ENCODE measurements at places on chromosomes 2 and 18. TPM values are rescaled to one million over a fixed set of nuclear protein-coding genes. Genes with fewer than 3 reads are reported as not detected.

- no peak for DNase-seq
Observed at GRCh38 chr2:197197895-197198311, 112.7 kb downstream of the ANKRD44 start.

DNA sequence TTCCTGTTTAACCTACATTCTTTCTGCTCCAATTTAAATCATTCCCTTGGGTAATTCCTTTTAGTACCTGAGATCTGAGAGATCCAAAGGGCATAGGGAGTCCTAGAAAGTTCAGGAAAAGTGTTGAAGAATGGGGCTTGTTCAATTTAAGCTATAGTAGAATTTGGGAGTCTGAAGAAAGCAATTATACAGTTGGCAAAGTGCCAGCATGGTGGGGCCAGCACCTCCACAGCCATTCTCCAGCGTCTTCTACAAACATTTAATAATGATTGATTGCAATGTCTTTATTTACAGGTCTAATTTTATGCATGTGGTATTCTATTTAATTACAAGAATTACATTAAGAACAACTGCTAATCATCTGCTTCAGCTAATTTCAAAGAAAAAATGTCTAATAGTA is 957.7 kb upstream of the GYPC start:
- no peak for DNase-seq

GRCh38 chr2:15688924-15689568 is 97.4 kb downstream of the DDX1 start:
- no peak for DNase-seq

DNA sequence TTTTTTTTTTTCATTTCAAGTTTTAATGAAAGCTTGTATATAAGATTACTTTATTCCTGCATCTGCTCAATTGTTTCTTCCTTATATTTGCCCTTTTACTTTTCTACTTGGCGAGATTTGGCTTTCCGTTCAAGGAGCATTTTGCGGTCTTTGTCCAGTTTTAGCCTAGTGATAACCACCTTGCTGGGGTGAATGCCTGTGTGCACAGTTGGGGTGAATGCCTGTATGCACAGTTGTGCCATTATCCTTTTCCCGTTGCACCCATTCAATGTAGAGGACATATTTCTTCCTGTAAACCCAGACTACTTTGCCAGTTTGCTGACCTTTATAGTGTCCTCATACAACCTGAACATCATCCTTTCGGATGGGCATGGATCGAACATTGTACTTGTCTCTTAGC is 12.0 kb downstream of the ZNF236 start:
- no peak for DNase-seq

Gene EML6
- total RNA-seq = 1.7 TPM

DNA sequence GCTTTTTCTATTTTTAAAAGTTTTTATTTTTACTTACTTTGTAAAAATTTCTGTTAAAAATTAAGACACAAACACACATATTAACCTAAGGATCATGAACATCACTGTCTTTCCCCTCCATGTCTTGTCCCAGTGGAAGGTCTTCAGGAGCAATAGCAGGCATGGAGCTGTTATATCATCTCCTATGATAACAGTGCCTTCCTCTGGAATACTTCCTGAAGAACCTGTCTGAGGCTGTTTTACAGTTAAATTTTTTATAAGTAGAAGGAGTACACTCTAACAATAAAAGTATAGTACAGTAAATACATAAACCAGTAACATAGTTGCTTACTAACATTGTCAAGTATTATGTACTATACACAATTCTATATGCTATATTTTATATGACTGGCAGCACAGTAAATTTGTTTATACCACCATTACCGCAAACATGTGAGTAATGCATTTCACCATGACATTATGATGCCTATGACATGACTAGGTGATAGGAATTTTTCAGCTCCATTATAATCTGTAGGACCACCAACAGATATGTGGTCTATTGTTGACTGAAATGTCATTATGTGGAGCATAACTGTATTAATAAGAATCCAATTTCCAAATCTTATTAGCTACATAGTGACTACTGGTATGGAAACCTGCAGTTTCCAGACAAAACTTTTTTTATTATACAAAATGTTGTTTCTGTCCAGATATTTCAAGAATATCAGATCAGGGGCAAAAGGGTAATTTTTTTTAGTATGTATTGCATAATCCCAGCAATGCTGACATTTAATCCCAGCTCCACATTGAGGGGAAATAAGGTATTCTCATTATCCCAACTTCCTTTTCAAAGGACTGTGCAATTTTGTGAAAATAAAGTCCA is 337.2 kb upstream of the SLC39A10 start:
- DNase-seq = no peak

Gene CDK5R2
- 0.49 TPM for total RNA-seq

Gene ONECUT2
- not detected for total RNA-seq

DNA sequence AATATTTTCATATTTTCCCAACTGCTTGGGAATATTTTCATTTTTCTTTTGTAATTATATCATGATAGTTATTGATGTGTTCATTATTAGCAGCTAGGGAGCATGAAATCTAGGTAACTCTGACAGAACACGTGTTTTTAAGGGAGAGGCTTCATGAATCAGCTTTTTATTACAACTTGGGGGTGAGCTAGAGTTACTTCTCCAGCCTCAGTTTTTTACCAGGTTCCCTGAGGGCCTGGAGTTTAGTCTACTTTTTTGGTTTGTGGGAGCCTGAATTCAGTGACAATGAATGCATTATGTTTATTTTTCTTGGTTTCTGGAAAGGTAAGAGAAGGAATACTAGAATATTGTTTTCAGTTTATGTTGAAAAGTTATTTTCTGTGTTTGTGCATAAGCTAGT is 18.0 kb downstream of the NAB1 start:
- no peak for DNase-seq

Gene CUL3
- total RNA-seq = 65.3 TPM

DNA sequence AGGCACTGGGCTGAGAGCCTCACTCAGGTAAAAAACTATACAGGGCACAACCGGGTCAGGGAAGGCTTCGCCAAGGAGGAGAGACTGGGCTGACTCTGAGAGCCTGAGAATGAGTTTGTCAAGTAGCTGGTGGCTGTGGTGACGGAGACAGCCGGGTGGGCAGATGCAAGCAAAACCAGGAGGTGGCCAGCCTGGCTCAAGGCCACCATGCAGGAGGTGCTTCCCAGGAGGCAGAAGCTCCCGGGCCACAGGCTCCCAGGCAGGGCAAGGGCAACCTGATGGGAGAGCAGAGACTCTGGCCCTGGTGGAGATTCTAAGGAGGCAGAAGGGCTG is 2.9 kb upstream of the INHBB start:
- DNase-seq = no peak

Gene SPDYA
- 5.2 TPM for total RNA-seq

Gene SLC38A11
- 2.2 TPM for total RNA-seq

Gene IL1RL1
- total RNA-seq = 10.6 TPM

- DNase-seq = no peak
Observed at GRCh38 chr18:7071600-7071999, 46.0 kb downstream of the LAMA1 start.

Gene BARD1
- total RNA-seq = 21.6 TPM
